ENCODE measurements at places on chromosomes 13 and 19.

DNA sequence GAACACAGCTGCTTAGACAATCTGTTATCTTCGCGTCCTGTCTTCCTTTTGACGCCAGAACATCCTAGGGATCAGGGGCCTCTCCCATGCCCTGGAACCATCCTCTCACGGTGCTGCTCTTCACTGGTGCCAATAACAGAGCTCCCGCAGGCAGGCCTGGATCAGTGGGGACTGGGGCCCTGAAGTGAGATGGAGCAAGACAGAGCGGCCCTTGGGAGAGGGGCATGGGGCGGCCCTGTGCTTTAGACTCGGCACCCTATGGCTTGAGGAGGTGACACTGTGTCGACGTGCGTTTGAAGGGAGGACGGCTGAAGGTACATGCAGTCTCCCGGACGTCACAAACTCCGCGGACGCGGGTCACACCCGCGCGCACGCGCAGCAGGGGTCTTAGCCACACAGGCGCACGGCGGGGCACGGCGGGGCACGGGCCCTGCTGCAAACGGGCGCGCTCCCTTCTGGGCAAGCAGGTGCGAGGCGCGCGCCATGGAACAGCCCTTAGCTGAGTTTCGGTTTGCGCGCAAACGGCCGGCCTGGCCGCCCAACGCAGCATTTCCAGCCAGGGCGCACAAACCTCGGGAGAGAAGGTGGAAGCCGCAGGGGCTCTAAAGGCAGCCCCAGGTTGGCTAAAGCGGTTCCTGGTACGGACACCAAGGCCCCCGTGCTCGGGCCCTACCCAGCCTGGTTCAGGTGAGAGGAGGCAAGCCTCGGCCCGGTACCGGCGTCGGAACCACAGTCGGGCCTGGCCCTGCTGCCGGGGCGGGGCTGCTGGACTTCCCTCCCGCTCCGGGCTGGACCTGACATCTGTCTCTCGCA is 16.5 kb upstream of the RNF17 start:
- peak; percentile 42 for DNase-seq

DNA sequence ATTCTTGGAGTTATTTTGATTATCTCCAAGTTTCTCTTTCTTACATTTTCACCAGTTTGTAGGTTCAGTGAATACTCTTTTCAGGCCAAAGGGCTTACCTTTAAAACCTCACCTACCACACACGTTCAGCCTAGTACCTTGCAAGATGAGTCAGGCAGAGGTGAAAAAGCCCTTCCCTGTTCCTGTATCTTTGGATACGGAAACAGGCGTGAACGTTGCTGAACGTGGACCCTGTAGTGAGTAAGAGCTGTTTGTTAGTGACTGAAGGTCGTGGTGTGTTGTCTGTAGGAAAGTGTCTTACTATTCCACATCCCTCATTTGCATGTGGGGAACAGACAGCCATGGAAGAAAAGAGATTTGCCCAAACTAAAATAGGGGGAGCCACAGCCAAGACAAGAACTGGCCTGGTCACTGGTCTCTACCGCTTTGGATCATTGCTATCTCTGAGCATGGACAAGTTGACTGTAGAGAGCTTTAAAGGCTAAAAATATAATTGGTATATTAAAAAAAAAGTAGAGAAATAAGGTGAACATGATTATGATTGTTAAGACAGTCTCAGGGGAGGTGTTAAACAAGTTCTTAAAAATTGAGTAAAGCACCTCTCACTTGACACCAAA is 3.5 kb downstream of the CEBPG start:
- DNase-seq: no peak

- DNase-seq: peak; percentile 47
Measured at GRCh38 chr13:42277618-42278276, 5.8 kb downstream of the AKAP11 start.

DNA sequence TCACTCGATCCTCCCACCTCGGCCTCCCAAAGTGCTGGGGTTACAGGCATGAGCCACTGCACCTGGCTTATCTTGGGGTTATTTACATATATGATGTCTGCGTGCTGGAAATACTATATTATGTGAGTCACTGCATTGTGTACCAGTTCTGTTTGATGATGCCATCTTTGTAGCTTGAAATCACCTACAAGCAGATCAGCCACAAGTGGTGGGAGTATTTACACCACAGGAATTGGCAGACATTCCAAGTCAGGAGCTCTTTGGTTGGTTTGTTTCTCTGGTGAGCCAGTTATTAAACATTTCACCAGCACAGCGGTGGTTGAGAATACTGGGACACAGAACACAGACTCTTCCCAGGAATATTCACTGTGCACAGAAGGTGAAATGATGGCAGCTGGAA is 4.5 kb upstream of the TIMM44 start:
- no peak for DNase-seq

DNA sequence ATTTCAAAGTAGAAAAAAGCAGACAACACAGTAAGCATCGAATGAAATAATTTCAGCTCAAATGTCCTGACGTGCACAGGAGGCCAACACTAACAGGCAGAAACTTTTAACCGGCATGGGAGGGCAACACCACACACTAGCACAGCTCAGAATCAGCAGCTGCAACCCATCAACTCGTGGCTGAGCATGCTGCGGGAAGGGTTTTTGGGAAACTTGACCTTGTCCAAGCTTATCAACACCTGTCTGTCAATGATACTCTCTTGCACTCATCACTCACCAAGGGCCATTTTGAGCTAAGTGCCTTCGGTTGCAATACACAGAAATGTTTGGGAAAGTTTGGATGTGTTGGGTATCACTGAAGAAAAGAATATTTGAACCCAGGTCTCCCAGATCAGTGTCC is 483.7 kb downstream of the TSHZ3 start:
- DNase-seq: no peak

- DNase-seq: no peak
Measured at GRCh38 chr19:54420383-54421168, 5.3 kb downstream of the TTYH1 start.

DNA sequence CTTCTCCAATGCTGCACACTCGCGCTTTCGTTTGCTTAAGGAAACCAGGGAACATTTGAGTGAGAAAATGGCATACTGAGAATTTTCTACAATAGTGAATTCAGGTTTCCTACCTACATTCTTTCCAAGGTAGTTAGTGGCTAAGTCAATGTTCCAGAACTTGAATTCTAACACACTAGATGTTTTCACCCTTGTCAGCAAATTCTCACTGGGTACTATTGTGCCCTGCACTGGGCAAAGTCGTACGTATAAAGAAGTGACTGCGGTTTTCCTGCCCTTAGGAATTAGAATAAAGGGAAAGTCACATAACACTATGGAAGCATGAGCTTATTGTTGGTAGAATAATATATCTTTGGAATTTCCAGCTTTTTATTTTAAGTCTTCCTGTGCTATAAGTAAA is 119.2 kb upstream of the TNFSF11 start:
- no peak for DNase-seq

- DNase-seq: peak; percentile 34
Measured at GRCh38 chr19:10471909-10472308, 31.2 kb downstream of the KEAP1 start.

GRCh38 chr13:111874981-111875380 is 192.0 kb upstream of the SOX1 start:
- DNase-seq: no peak

- no peak for DNase-seq
Measured at GRCh38 chr13:112447761-112448603, 71.8 kb downstream of the SPACA7 start.

- no peak for DNase-seq
Measured at GRCh38 chr13:58025821-58026220, 394.3 kb downstream of the PCDH17 start.

DNA sequence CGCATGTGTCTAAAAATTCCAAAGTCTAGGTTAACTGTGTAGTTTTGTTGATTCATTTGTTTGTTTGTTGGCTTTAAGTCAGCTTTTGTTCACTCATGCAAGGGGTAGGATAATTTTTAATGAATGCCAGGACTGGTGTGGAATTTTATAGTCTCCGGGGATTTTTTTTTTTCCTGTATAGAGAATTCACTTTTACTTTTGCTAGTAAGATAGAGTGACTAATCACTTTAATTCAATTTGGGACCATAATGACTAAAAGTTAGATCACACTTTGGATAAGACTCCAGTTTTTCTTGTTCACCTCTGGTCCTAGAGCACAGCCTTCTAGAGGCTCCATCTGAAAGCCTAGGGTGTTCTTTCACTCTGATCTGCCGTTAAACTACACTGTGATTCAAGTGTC is 1690.0 kb downstream of the PCDH9 start:
- DNase-seq: no peak

- no peak for DNase-seq
Measured at GRCh38 chr19:41172297-41173164, 20.5 kb upstream of the CYP2S1 start.

DNA sequence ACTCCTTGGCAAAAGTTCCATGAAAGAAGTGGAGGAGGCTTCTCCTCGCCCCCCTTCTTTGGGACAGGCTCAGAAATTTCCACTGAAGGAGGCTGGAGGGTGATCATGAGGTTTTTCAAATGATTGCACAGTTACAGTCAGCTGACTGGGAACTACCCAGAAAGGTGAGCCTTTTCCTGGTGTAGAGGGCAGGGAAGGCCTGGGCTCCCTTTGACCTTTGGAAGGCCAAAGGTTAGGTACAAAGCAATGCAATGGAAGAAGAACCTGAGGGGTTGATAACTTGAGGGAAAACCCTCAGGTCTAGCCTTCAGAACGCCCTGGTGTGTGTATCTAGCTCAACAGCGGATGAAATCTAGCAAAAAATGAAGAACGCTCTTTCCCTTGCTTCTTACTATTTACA is 50.1 kb upstream of the SLC15A1 start:
- DNase-seq: no peak

DNA sequence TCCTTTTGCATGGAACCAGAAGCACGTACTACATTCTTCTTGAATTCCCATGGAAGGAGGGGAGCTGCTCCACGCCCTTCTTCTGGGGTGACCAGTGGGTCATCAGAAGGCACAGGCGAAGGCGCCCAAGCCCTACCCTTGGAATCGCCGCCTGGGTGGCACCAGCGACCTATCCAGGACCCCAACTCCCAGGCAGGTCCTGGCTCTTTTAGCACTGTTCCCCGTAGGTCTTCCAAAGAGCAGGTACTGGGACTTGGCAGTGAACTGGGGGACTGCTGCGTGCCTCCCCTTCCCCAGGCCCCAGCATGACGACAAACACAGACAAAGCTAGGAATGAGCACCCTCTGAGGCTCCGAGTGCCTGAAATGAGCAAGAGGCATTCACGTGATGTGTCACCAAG is 45.0 kb downstream of the CEBPG start:
- no peak for DNase-seq

GRCh38 chr19:47028195-47028601 is 8.6 kb downstream of the NPAS1 start:
- no peak for DNase-seq

DNA sequence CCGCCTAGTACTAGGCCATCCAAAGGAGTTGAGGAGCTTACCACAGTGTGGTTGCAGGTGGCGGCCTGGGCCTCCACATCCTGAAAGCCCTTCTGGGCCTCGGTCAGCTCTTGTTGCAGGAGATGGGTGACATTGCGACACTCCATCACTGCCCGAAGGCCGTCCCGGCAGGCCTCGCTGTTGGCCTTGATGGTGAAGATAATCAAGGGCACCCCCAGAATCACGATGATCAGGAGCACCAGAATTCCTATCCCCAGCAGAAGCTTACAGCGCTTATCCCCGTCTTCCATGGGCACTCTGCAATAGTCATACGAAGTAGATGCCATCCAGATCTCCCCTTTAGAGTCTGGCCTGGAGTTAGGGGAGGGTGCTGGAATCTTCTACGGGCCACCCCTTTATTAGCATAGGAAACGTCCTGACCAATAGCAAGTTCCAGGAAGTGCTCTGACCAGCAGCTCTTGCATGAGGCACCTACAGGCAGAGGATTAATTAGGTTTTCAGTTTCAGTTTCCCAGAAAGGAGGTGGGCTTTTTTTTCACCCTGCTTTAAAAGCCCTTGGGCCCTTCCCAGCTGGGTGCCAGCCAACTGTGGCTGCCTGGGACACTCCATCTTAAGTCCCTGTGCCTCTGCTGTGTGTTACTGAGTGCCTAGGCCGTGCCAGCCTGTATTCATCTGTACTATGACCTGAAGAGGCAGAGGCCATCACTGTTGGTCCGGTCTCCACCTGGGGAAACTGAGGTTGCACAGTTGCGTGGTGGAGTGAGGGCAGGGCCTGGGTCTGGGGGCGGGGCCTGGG is at the start of gene BST2:
BST2 (minus strand) TSS at position 381 of the 796 bp plus-strand sequence; CDS start at position 326, 55 bp downstream.
- peak; percentile 89 for DNase-seq

Measured in activated CD4-positive, alpha-beta T cell treated with anti-CD3 and anti-CD28 coated beads, Interleukin-2, amount 50 U/mL, for 16 hours (primary cell).